ENCODE measurements at places on chromosomes 11 and 22.

DNA sequence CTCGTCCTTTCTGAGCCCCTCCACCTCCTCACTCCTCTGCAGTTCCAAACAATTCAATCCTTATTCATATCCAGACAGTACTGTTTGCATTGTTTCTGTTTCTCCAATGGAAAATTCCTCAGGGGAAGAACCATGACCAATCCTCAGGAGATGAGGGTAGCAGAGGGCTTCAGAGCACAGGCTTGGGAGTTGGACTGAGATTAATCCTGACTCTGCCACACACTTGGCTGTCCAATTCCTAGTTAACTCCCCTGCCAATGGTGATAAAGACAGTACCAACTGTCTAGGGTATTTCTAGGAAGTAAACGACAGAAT lies 58.0 kb downstream of the MICAL3 start:
- DNase-seq: no peak

- DNase-seq: no peak
Observed at GRCh38 chr11:130151196-130151595, 8.4 kb upstream of the ST14 start.

GRCh38 chr11:63635762-63636465 lies 21.7 kb upstream of the PLAAT3 start:
- peak; percentile 76 for DNase-seq

DNA sequence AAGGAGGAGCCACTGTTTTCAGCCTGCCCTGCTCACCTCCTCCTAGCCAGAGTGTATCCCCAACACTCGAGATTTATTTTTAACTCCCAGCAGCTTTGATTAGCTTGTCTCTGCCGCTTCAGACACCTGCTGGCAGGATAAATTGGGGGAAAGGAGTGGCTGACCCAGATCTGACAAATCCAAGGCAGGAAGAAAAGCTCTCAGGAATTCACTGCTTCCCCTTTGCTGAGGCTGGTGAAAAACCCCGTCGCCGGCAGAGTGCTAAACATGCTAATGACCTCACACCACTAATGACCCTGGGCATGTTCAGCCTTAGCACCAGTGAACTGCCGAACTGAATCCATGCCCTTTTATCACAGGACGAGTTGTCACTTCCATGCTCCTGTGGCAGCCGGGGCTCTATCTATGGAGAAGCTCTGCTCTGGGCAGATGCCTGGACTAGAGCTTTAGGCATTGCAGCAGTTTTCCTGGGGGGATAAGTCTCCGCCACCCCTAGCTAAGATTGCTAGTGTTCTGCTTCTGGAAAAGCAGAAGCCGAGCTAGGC lies 52.2 kb downstream of the FEZ1 start:
- DNase-seq: no peak

DNA sequence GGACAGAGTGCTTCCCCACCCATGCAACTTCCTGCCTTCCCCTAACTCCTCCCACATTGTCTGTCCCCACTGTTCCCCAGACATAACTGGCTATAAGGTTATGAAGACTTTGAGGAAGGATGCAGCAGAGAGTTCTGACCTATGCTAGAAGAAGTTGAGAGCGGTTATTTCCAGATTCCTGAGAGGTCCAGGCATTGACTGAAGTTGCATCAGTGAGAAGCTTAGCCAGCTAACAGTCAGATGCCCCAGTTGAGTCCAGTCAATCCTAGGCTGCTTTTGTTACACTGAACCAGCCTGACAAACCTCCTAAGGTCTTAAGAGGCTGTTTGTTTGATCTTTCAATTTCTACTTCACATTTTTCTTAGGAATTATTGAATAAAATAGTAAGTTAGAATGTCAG lies 937.9 kb upstream of the CCDC90B start:
- DNase-seq: no peak

DNA sequence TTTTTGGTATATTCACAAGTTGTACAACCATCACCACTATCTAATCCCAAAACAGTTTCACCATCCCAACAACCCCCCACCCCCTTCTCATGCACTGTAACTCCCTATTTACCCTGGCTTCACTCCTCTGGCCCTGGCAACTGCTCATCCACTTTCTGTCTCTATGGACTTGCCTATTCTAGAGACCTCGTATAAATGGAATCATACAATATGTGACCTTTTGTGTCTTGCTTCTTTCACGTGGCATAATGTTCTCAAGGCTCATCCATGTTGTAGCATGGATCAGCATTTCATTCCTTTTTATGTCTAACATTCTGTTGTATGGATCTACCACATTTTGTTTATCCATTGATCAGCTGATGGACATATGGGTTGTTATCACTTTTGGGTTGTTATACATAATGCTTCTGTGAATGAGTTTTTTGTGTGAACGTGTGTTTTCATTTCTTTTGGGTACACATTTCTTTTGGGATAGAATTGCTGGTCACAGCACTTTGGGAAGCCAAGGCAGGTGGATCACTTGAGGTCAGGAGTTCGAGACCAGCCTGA lies 46.1 kb downstream of the GDPD5 start:
- DNase-seq: no peak

GRCh38 chr22:22857607-22858558 lies 29.7 kb upstream of the IGLL5 start:
- no peak for DNase-seq

- no peak for DNase-seq
Observed at GRCh38 chr11:85379066-85379465, 248.1 kb downstream of the DLG2 start.

- DNase-seq: no peak
Observed at GRCh38 chr11:34219941-34220370, 114.5 kb downstream of the NAT10 start.

DNA sequence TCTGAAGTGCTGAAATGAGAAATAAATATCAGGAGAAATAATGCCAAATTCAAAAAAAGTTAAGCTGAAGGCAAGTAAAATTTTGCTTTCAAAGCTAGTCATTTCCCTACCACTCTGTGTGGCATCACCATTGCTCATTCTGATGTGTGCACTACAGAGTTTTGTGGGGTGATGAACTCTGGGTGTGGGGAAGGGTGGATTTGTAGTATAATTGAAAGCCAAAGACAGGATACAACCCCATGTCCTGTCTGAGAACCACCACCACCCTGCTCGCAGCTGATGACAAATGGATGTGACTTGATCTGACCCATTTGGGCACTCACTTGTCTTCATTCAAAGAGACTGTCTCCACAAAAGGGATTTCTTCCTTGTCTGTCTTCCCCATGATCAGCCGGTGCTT lies 19.3 kb upstream of the TMEM9B start:
- no peak for DNase-seq

GRCh38 chr11:68692871-68693483 lies 8.6 kb downstream of the GAL start:
- no peak for DNase-seq

DNA sequence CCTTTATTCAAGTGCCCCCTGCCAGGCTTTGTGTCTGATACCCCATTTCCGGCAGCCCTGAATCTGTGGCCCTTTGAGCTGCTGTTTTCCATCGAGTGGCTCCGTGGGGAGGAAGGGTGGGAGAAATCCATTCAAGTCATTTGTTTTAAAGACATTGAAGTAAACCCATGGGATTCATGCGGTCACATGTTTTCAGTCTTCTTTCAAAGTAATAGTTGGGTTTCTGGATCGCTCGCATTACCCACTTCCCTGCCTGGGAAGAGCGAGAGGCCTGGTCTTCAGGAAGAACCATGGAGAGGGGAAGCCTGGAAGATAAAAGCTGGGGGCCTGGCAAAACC lies 14.4 kb downstream of the DAGLA start:
- no peak for DNase-seq

GRCh38 chr22:41682033-41682807 lies 6.4 kb downstream of the SNU13 start:
- DNase-seq: peak; percentile 81

- DNase-seq: no peak
Observed at GRCh38 chr22:37455896-37456295, 28.6 kb upstream of the ELFN2 start.

DNA sequence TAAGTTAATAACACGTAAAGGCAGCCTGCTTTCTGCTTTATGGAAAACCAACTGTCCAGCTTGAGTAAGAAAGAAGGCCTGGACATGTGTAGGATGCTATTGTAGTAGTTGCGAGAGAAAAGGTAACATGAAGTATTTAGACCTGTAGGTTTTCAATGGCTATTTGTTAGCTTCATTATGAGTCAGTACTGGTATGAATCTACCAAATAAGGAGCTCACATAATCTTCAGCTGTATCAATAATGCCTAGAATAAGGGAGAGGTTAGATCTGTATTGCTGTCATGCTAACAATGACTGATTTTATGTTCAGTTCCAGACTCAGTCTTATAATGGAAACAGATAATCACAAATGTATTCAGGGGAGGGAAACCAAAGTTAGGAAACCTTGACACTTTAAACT lies 550.3 kb downstream of the CNTN5 start:
- no peak for DNase-seq

DNA sequence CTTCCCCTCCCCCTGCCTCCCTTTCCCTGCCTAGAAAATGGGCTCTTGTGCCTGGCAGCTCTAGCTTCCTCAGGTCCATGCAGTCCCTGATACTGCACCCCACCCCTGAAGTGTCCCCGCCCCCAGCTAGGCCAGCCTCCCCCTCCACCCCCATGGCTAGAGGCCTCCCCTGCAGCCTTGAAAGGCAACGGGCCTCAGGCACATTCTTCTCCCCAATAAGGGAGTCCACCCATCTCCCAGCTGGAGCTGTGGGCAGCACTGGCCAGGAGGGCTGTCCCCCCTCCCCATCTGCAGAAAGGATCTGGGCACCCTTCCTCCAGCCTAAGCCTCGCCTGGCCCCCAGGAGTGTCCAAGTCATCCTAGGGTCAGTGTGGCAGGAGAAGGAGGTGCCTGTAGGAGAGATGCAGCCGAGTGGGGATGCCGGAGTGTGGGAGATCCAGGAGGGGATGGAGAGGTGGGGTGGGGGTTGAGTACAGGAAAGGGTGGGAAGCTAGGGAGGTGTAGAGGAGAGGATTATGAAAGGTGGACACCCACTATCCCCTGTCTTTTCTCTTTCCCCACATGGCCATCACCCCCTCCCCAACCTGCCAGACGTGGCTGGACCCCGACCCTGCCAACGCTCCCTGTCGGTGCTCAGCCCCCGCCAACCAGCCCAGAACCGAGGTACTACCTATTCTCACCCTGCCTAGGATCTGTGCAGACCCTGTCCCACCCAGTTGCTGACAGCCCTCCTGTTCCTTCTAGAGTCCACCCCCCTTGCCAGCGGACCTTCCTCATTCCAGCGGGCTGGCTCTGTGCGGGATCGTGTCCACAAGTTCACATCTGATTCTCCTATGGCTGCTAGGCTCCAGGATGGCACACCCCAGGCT lies 9.3 kb downstream of the SMTN start:
- DNase-seq: peak; percentile 1

GRCh38 chr22:35552846-35553245 lies 12.2 kb downstream of the RASD2 start:
- DNase-seq: no peak

GRCh38 chr22:30989474-30989873 lies 20.4 kb downstream of the TUG1 start:
- DNase-seq: no peak

- DNase-seq: no peak
Observed at GRCh38 chr11:45098929-45099328, 47.5 kb upstream of the PRDM11 start.

DNA sequence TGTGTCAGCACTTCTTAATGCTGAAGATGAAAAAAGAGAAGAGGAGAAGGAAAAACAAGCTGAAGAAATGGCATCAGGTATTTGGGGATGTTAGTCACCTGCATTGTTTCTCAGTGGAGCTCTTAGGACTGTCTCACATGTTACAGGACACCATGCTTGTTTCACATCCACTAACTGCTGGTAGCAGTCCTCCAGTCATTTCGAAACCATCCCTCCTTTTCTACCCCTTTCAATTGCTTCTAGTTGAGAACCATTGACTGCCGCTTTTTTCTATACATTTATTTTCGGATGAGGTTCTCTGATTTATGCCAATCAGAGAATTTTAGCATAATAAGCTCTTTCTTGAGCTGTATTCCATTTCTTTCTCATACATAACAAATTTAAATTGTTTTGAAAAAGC lies 21.5 kb downstream of the BIRC2 start:
- DNase-seq: no peak

DNA sequence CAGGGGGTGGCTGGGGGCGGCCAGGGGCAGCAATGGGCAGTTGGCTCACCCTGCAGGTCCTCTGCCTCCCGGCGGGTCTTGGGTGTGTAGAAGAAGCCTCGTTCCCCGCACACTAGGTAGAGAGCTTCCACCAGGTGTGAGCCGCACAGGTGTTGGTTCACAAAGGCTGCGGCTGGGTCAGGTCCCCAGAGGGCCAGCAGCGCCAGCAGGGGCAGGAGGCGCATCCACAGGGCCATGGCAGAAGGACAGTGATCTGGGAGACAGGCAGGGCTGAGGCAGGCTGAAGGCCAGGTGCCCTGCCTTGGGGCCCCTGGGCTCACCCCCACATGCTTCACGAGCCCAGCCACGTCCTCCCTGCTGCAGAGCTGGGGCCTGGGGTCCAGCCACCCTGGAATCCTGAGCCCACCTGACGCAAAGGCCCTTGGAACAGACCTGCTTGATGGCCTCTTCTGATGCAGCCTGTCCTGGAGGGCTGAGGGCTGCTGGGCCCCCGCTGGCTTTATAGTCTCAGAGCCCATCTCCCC lies at the start of gene INS:
Gene INS, minus strand, starts transcription at position 474 of the 524 bp plus-strand sequence. Its CDS starts 238 bp downstream, at position 236.
- no peak for DNase-seq

- DNase-seq: peak; percentile 66
Observed at GRCh38 chr22:37581504-37581903, 1.6 kb upstream of the LGALS2 start.

GRCh38 chr11:128574576-128575011 lies 12.8 kb downstream of the ETS1 start:
- no peak for DNase-seq

- no peak for DNase-seq
Observed at GRCh38 chr11:68581439-68581838, 102.9 kb upstream of the GAL start.

DNA sequence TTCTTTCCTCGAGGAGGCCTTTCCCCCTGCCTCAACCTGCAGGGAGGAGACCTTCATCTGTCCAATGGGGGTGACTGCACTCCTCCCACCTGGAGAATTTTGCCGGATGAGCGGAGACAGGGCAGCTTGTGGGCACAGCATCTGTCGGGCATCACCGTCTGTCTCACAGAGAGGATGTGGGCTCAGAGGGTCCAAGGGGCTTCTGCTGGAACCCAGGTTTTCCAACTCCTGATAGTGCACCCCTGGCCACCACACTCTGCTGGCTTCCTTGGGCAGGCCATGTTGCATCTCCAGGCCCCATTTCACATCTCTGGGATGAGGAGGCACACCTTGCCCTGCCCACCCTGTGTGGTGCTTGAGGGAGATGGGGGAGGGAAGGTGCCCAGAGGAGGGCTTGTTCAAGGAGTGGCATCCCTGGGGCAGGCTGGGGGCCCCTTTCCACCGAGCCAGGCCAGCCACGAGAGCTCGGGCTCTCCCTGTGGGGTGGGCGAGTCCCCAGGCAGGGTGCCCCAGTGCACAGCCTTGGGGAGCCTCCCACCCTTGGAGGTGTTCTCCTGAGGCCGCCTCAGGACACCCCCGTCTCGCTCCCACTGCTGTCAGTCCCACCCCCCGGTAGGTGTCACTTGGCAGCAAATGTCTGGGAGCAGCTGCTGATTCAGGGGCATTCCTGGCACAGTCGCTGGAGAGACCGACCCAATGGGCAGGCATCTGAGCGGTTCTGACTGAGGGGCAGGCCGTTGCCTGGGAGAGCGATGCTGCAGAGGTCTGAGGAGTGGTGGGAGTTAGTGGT lies 84.2 kb downstream of the MORC2 start:
- no peak for DNase-seq

- DNase-seq: peak; percentile 50
Observed at GRCh38 chr11:75718419-75719339, 1.0 kb downstream of the MOGAT2 start.

GRCh38 chr22:46051646-46052045 lies 74.7 kb upstream of the WNT7B start:
- DNase-seq: no peak

- no peak for DNase-seq
Observed at GRCh38 chr11:72940417-72940816, 126.2 kb downstream of the ATG16L2 start.

Measured in small intestine (tissue), 16 donors.